ENCODE measurements at places on chromosomes 6 and 20.

- DNase-seq = no peak
Observed at GRCh38 chr6:53154794-53155193, 6.2 kb upstream of the GCM1 start.

DNA sequence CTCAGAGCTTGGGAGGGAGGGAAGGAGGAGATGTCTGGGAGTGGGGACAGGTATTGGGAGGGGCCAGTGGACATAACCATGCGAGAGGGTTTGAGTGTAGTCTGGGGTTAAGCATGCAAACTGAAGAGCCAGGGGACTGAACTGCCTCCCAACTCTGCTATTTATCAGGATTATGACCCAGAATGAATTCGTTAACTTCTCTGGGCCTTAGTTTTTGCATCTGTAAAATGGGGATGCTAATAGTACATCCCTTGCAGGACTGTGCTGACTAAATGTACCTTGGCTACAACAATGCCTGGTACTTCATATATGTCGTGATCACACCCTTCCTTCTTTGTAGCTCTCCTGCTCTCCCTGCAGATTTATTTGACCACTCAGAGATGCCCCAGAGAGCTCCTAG is 83.6 kb downstream of the MDGA1 start:
- DNase-seq = no peak

DNA sequence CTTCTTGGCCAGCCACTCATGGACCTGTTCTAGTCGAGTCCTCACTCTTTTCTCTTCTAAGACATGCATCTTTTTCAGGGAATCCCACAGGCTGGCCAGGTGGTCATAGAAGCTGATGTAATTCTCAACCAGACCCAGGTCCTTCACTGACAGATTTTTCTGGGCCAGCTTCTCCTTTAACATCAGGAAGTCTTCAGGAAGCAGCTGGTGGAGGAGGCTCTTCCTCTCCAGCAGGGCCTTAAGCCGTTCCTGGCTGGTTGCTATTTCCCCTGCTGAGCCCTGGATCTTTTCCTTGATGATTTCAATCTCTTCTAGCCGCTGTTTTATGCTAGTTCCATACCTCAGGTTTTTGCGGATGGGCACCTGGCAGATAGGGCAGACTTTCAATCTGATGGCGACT is 28.6 kb downstream of the DDX27 start:
- no peak for DNase-seq

- no peak for DNase-seq
Observed at GRCh38 chr6:144195671-144196270, 45.5 kb downstream of the STX11 start.

DNA sequence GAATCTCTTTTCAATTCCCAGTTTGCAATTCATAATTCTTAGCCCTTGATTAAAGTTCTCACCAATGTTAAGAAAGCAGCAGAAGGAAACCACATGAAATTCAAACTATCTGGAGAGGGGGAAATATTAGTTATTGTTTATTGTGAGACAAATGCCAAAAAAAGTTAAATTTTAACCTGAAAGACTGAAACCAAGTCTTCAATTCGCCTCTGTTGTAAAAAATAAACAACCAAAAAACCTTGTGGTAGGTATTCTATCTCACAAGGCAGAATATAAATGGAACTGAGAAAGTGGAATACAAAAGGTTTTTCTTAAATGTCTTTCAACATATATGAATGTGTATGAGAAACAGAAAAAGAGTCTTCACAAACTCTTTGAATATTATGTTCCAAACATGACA is 24.8 kb downstream of the TMX4 start:
- no peak for DNase-seq

DNA sequence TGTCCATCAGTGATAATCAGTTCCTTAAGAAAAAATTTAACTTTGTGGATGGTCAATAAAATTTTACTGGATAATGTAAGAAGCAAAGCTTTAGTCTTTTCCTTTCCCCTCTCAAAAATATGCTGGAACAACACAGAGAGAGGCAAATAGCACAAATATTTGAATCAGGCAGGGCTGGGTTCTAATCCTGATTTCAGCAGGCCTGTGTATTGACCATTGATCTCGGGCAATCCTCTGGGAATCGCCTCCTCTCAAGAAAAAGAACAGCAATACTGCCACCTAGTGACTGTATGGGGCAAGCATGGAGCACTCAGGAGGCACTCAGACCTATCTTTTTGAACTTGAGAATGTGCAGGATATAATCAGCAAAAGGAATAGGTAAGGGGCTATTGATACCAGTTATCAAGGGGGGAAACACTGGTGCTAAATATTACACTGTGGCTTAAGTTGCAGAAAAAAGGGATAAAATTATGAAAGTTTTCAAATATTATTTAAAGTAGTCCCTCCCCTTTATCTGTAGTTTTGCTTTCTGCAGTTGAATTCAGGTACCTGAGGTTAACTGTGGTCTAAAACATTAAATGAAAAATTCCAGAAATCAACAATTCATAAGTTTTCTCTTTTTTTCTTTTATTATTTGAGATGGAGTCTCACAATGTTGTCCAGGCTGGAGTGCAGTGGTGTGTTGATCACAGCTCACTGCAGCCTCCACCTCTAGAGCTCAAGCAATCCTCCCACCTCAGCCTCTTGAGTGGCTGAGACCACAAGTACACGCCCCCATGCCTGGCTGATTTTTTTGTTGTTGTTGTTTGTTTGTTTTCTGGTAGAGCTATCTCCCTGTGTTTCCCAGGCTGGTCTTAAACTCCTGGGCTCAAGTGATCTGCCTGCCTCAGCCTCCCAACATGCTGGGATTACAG is 91.8 kb upstream of the NHSL1 start:
- DNase-seq = peak; percentile 33

DNA sequence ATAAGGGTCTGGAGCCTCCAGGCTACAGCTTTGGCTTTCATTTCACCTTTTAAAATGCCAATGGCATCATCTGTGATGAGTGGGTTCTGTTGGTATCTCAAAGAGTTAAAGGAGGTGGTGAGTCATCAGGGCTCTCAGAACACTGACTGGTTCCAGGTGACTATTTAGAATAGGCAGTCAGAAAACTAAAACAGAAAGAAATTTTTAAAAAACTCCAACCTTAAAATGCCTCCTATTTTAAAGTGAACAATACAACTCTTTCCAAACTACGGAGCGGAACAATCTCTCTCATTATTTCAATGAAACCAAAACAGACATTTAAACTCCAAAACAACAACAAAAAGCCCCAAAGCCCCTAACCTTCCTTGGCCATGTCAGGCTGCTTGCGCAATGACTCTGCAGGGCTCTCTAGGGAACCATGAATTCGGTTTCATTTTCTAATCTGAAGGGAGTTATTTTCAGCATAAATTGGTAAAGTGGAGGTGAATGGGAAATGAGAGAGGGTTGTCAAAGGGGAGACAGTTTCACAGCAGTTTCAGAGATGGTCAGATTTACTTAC is 194.9 kb downstream of the KIF6 start:
- DNase-seq = no peak

DNA sequence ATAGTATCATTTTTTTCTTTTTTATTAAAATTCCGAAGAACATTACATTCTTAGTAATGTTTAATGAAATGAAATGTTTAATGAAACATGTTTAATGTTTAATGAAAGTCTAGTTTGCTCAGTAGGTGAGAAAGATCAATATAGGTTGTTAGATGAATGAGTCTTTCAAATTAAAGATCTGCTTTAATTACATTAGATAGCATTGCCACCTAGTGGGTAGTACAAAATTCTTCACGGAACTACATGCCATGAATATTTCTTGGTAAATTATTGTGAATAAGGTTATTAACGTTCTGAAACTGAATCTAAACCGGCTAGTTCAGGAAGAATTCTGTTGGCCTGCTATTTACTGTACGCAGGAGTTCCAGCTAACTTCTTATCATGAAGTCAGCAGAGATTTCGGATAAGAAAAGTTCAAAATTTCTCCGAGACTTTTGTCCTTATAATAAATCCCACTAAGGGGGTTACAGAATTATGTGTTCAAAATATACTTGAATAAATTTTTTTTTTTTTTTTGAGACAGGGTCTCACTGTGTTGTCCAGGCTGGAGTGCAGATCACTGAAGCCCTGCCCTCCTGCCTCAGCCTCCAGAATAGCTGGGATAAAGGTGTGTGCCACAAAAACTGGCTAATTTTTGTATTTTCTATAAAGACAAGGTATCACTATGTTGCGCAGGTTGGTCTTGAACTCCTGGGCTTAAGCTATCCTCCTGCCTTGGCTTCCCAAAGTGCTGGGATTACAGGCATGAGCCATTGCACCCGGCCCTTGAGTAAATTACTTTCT is 7.9 kb upstream of the GMNN start:
- DNase-seq = peak; percentile 39

- DNase-seq = no peak
Observed at GRCh38 chr6:37173493-37174195, 3.7 kb downstream of the PIM1 start.

- no peak for DNase-seq
Observed at GRCh38 chr6:40387127-40387870, 199.9 kb downstream of the LRFN2 start.

DNA sequence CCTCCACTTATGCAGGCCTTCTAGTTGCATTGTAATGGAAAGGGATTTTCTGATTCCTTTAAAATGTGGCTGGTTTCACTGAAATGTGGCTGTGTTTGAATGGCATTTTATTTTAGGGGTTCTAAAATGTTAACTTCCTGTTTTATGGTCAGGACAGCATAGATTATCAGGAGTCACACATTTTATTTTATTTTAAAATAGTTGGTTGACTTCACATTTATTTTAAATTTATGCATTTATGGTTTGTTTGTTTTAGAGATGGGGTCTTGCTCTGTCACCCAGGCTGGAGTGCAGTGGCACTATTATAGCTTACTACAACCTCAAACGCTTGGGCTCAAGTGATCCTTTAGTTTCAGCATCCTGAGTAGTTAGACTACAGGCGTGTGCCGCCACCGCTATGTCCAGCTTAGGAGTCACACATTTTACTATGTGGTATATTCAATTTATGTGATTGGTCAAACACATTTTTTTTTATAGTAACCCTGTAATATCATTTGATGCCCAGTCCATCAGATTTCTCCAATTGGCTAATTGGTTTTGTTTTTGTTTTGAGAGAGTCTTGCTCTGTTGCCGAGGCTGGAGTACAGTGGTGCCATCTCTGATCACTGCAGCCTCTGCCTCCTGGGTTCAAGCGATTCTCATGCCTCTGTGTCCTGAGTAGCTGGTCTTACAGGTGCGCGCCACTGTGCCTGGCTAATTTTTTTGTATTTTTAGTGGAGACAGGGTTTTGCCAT is 2.3 kb downstream of the DTD1 start:
- no peak for DNase-seq

- DNase-seq = no peak
Observed at GRCh38 chr20:43926287-43927050, 11.8 kb downstream of the TOX2 start.

DNA sequence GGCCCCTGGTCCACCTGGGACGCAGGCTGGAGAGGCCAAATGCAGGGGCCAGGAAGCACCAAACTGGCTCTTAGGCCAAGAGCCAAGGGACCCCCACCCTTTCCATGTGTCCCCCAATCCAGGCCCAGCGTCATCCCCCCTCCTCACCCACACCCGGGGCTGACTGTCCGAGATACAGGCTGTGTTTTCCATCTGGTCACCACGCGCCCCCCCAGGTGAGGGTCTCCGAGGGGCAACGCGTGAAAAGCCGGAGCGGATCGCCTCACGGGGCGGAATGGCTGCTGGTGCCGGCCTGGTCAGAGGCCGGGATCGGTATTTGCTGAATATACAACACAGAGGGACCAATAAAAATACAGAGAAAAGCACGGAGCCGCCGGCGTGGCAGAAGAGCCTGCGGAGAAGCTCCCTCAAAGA is 5.2 kb upstream of the ABHD16B start:
- no peak for DNase-seq

- DNase-seq = no peak
Observed at GRCh38 chr20:63214514-63214913, 1.4 kb downstream of the YTHDF1 start.

GRCh38 chr6:46592740-46593139 is 59.9 kb downstream of the CYP39A1 start:
- DNase-seq = no peak

DNA sequence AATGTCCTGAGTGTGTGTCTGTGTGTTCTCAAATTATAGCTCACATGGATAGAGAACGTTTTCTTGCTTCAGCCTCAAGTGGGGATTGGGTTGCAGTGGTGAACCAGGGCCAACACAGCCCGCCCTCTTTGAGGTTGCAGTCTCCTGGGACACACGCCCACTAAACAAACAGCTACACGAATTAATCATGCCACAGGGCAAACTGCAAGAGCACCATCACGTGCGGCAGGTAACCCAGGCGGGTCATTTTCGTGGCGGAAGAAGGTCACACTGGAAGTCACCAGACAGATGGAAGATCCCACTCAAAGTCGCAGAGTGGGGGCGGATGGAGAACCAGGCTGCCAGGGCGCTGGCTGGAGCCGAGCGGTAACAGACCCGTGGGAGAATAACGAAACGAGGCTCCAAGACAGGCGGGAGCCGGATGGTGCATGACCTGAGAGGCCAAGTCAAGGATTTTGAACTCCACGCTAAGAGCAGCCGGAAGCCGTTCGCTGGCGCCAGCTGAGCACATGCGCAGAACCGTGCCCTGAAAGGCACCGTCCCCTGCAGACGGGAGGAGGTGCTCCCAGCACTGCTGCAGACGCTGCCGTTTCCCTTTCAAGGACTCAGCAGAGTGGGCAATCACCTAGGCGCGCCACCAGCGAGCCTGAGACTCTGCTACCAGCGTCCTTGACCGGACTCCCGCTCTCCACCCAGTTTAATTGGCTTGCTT is 10.7 kb downstream of the DLL1 start:
- DNase-seq = peak; percentile 50

- DNase-seq = no peak
Observed at GRCh38 chr6:118500130-118501015, 47.7 kb upstream of the PLN start.

- DNase-seq = no peak
Observed at GRCh38 chr6:144087789-144088426, 7.5 kb downstream of the SF3B5 start.

GRCh38 chr20:22752324-22752723 is 168.0 kb upstream of the FOXA2 start:
- no peak for DNase-seq

DNA sequence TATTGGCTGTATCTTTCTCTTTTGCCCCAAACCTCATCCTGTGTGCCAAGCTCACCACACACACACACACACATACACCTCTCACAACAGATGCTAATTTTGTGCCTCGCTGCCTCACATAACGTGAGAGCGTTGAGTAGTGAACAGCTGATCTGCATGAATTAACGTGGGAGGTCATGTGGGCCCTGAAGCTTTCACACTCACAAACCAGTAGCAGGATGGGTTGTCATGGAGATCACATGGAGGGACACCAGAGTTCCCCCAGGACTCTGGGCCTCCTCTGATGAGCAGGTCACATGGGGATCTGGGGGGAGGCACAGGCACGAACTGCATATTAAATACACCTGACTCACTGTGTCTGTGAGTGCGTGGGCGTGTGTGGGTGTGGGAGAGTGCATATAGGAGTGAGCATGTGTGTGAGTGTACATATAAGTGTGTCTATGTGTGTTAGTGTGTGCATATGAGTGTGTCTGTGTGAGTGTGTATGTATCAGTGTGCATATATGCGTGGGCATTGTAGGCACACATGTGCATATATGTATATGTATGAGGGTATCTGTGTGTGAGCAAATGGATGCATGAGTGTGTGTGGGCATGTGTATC is 62.7 kb upstream of the SULF2 start:
- DNase-seq = peak; percentile 5

- no peak for DNase-seq
Observed at GRCh38 chr6:20370801-20371200, 30.9 kb upstream of the E2F3 start.

All from naive B cell (primary cell).